ENCODE measurements at places on chromosomes 1 and 21.

- DNase-seq = peak; percentile 9
Measured at GRCh38 chr1:92315766-92316599, 17.1 kb downstream of the RPAP2 start.

GRCh38 chr1:229047161-229047839, 223.6 kb upstream of the RAB4A start:
- DNase-seq = no peak

DNA sequence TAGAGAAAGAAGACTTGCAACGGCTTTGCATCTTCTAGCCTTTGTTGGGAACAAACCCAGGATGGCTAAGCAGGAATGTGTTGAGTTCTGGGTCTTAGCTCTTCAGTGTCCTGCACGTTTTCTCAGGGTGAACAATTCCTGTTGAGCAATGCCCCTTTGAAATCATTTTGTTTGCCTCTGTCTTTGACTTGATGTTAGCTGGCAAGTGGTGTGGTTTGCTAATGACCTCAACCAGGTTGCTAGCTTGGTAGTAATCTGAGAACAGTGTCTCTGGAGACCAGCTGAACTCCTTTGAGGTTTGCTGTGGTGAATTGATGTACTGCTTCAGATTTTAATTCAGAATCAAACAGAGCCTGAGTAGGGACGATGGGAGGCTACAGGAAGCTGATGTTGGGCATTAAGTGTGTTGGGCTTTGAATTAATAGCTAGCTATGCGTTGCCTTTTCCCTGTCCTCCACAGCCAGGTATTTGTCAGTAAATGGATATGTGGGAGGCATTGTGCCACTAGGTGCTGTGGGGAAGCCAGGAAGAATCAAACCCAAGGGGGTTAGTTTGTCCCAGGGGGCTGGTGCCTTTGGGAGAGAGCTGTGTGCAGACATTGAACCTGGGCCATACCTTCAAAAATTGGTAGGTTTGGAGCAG, 23.3 kb upstream of the SRSF10 start:
- DNase-seq = no peak

DNA sequence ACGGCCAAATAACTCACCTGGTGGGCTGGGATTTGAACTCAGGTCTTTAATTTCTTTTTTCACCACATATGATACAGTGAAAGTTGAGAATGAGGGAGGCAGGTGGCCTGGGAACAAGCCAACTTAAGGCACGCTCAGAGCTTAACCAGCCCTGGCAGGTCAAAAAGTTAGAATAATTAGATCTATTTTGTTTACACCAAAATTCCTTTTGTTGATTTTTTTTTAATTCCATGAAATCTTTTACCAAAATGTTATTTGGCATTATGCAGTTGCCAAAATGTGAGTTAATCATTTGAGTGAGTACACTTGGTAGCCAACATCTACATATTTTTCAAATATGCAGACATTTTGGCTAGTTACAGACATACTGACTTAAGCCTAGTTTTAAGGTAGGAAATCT, 36.8 kb downstream of the LHX8 start:
- DNase-seq = no peak

DNA sequence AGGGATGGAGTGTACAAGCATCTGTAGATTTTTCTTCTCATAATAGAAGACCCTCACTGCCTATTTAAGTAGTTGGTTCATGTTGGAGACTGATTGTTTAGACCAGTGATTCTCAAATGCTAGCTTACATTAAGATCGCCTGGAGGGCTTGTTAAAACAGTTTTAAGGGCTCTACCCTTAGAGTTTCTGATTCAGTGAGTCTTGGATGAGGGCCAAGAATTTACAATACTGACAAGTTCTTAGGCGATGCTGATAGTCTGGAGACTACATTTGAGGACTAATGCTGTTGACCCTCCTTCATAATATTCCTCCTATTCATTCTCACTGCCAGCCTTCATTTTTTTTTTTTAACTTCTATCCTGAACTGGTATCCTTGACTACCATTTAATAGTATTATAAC, 15.2 kb upstream of the AGO3 start:
- no peak for DNase-seq

GRCh38 chr1:85822696-85823095, 114.5 kb upstream of the ZNHIT6 start:
- no peak for DNase-seq

GRCh38 chr1:227736814-227737432, 1.7 kb downstream of the SNAP47 start:
- DNase-seq = no peak

DNA sequence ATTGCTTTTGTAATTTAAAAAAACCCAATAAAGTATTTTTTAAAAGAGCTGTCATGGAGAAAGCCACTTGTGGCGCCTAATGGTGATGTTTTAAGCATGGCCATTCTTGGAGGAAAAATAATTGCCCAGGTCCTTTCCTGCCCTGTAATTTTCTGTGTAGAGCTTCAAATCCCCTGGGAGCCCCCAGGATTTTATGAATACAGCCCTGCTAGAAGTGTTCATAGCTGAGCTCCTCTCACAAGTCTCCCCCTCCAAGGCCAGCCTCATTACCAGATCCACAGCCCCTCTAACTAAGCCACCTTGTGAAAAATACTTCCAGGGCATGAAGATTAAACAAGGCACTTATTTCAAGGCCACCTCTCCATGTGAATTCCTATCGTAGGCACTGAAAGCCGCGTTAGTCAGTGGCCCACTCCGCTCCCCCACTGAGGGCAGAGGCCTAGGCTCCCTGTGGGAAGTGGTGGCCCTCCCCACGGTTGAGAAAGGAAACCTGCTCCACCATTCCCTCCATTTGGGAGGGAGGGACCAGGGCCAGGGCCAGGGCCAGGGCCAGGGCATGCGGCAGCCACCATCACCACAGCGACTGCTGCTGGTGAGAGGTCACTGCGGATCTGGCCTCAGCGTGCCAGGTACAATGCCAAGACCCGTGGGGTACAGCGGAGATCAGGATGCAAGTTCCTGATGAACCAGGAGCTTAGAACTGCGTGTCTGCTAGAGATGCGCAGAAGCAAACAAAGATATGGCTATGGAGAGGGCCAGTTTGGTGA, 83.1 kb downstream of the KCNN3 start:
- no peak for DNase-seq

Measured in stimulated activated CD8-positive, alpha-beta memory T cell treated with anti-CD3 and anti-CD28 coated beads, Interleukin-15, amount 100 ng/mL, for 4 hours (primary cell).